Transverse colon (tissue), 4 donors: ENCODE measurements at places on chromosomes 1 and 21.

- DNase-seq, result no peak
Observed at GRCh38 chr21:35351434-35351833, 302.3 kb upstream of the RUNX1 start.

DNA sequence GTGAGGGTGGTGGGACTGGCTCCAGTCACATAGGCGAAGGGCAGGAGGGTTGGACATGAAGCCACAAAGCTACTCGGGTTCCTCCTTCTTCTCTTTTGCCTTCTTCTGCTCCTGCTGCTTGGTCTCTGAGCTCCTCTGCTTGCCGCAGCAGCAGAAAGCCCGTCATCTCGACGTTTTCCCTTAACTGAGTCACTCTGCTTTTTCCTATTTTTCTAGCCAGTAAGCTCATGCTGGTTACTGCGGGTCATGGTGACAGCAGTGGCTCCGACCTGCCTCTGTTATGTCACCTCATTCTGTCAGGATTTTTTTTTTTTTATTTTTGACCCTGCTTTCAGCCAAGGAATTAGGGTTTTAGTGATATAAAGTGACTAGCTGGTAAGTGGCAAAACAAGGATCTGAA is 2.6 kb upstream of the FMOD start:
- DNase-seq, result no peak

DNA sequence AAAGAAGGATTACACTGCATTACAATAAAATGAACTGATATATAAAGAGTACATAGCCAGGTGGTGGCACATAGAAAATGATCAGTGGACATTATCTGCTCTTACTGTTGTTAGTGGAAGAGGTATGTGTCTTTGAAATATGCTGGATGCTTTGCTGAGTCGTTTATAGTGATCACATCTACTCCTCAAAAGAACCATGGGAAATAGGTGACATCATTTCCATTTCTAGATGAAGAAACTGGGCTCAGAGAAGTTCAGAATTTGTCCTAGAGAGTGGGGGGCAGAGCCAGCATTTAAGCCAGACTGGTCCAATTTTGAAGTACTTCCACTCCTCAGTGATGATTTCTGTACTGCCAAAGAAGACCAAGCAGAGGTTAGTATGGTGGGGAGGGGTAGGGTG is 34.0 kb upstream of the BACH1 start:
- no peak for DNase-seq

DNA sequence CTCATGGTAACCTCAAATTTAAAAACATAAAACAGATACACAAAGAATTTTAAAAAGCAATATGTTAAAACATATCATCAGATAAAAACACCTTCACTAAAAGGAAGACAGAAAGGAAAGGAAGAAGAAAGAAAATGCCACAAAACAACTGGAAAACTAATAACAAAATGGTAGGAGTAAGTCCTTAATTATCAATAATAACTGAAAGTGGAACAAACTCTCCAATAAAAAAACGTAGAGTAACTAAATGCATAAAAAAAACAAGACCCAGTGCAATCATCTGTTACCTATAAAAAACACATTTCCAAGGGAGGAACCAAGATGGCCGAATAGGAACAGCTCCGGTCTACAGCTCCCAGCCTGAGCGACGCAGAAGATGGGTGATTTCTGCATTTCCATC is 47.1 kb upstream of the ACADM start:
- no peak for DNase-seq
